ENCODE measurements at places on chromosomes 4 and X.
A peak's percentile ranks its signal among the peaks of the same experiment; 100 is the strongest.

- DNase-seq: no peak
These were observed 107.4 kb downstream of the FAM13A start for GRCh38 chr4:88949605-88950004.

GRCh38 chr4:120005076-120005475 lies 61.6 kb downstream of the MAD2L1 start:
- DNase-seq: no peak

- DNase-seq: no peak
These were observed 39.3 kb upstream of the TENM3 start for GRCh38 chr4:182203872-182204411.

DNA sequence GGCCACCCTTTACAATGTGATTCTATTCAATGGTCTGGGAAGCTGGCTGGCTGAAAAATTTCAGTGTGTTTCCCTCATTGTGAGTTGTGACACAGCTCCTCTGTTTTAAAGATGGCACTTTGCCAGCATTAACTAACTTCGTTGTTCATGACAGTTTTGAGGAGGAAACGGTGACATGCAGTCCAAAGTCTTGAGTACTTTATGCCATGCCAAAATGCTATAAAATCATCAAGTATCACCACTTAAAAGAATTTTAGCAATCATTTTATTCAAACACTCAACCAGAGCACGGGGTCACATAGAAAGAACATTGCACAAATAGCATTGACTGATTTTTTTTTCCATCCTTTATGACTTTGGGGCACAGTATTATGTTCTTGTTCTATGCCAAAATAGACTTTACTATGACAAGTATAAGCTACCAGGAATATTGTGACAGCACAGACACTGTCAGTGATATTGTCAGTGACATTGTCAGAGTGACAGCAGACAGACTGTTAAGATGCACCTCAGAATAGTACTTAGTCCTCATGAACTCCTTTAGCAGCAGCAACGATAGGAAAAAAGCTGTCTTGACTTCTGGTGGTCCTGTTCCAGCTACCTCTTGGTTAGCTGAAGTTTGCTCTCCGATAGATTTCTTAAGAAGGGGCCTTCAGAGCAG lies 46.7 kb downstream of the CXCL13 start:
- DNase-seq: no peak

DNA sequence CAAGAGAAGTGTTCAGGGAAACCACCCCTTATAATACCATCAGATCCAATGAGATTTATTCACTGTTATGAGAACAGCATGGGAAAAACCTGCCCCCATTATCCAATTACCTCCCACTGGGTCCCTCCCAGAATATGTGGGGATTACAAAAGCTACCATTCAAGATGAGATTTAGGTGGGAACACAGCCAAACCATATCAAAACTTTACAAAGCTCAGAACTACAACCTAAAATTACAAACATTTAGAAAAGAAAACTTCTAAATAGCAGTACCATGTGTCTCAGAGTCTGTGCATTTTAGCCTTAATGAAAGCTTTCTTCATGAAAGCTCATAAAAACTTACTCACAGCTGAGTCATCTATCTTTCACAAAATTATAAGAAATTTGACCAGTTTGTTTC lies 1442.8 kb upstream of the PCDH7 start:
- DNase-seq: no peak

- DNase-seq: no peak
These were observed 1564.5 kb upstream of the PCDH10 start for GRCh38 chr4:131584587-131584986.

DNA sequence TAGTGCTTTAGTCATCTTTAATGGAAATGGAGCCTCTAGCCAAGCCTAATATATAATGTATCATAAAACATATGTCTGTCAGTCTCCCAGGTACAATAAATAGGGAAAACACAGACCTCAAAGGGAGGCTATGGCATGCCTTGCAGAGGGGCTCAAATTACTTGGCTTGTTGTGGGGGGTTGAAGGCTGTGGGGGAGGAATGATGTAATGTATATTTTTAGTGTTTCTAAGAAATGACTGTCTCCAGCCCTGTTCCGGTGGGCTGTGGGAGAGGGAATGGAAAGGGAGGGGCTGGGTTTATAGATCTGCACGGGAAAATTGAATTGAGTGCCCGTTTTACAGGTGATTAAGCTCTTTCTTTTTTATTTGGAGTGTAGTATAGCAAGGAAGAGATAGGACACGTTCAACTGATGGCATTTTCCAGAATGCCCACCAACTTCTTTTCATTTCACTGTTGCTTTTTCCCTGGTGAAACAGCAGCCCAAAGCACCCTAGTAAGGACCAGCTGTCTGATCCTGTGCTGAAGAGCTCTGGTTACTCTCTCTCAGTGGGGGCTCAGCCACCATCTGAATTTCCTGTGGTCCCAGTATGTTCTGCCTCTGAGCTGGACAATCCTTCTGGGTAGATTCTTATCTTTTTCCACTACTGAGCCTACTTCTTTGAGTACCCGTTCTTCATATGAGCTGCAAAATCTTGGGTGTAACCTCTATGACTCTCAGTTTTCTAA lies 220.7 kb upstream of the CASK start:
- DNase-seq: no peak

GRCh38 chrX:56763556-56764152 lies 34.6 kb downstream of the NBDY start:
- no peak for DNase-seq

GRCh38 chr4:122278976-122279375 lies 99.8 kb upstream of the ADAD1 start:
- DNase-seq: no peak

DNA sequence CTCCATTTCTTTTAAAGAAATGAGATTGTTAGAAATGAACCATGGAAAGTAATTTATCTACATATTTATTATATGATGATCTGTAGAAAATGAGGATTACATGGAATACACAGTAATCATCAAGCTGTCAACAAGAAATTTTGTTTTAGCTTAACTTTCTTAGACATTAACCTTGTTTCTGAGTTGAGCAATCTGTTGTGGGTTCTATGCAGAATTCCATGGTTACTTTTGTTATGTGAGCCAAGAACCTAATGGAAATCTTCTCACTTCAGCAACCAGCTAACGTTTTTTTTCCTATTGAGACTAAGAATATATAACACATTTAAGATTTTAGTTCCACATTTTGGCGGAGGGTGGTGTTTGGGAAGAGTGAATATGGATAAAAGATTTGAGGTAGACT lies 136.1 kb upstream of the SLC4A4 start:
- no peak for DNase-seq

GRCh38 chrX:130827648-130828047 lies 75.4 kb downstream of the ENOX2 start:
- DNase-seq: no peak

GRCh38 chr4:182831376-182831775 lies 85.8 kb downstream of the DCTD start:
- no peak for DNase-seq

- DNase-seq: peak; percentile 32
These were observed 333.9 kb upstream of the FSTL5 start for GRCh38 chr4:162497564-162498167.

GRCh38 chr4:7811536-7812191 lies 128.0 kb downstream of the AFAP1 start:
- DNase-seq: no peak

GRCh38 chr4:30757357-30757756 lies 37.2 kb downstream of the PCDH7 start:
- no peak for DNase-seq

DNA sequence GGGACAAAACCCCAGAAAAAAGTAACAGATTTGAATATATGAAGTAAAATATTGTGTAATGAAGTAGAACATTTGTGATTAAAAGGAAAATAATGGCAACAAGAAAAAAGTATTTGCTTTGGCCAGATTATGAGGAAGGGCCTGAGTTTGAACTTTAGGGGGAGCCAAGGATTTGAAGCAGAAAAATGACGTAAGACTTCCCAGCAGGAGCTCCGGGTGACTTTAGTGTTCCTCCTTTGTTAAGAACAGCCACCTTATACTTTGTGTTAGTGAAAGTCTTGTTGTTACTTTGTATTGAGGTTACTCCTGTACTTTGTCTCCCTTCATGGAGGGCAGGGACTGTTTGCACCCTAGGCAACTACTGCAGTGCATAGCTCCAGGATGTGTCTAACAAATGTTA lies 41.1 kb downstream of the DCUN1D4 start:
- no peak for DNase-seq

DNA sequence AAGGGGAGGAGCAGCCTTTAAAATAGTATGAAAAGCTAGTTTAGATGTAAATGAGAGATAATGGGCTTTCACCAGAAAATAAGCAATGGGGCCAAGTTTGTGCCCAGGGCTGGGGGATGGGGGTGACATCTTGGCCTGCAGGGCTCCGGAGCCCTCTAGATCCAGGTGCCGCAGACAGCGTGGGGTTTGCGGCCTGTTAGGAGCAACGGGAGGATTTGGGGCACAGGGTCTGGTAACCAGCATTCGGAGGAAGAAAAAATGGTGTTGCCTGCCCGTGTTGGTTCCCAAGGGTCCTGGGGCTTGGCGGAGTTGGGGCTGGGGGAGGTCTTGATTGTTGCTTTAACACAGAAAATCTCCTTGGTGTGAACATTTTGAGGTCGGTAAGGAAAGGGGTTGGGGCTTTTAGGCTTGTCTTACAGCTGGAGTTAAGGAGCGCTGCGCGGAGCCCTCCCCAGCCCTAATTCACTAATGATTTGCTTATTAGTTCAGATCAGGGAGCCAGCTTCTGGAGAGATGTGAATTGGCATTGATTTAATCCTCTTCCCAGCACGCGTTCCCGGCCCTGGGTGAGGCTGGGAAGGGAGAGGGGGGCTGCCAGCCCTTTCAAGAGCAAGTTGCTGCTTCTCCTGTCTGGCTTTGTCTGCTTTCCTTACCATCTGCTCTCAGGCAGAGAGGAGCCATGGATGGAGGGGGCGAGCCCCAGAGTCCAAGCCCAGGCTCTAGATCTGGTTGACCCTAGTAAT lies 443.4 kb downstream of the BCOR start:
- no peak for DNase-seq

- no peak for DNase-seq
These were observed 239.3 kb downstream of the SLC39A8 start for GRCh38 chr4:102105983-102106382.

DNA sequence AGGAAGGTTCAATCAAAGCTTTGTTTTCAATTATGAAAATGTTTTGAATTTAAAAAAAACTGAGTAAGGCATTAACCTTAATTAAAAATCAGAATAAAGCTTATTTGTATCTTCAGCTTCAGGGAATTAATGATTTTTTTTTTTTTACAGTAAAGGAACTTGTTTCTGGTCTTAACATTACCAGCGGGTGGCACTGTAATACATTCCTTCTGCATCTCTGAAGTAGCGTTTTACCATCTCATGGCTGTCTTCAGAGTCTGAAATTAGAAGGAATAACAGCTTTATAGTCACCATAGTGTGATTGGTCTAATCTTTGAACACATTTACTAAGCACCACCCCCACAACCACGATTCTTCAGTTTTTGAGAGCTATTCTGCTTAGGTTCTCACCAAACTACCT lies 102.6 kb downstream of the IL1RAPL2 start:
- DNase-seq: no peak

Data from stimulated activated naive CD4-positive, alpha-beta T cell (primary cell).